ENCODE measurements at places on chromosomes 1 and 21.

GRCh38 chr1:241838897-241839296 is 9.1 kb upstream of the EXO1 start:
- no peak for DNase-seq

- DNase-seq, result no peak
These were observed 38.4 kb upstream of the KCNQ4 start for GRCh38 chr1:40745176-40745575.

- DNase-seq, result no peak
These were observed 390.2 kb downstream of the GPATCH2 start for GRCh38 chr1:217240656-217241055.

DNA sequence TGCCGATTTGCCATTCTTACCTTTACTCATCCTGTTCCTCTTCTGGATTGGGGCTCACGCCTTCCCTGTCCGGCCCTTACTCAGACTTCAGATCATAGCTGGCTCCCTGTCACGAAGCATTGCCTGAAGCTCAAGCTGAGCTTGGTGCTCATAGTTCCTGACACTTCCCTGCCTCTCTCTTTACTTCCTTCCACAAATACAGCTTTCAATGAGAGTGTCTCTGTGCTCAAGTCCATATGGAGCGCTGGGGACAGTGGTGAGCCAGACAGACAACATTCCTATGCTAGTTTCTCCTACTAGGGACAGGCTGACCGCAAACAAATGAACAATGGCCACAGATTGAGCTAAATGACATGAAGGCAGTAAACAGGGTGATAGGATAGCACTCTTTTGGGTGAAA is 38.1 kb downstream of the HHAT start:
- no peak for DNase-seq

DNA sequence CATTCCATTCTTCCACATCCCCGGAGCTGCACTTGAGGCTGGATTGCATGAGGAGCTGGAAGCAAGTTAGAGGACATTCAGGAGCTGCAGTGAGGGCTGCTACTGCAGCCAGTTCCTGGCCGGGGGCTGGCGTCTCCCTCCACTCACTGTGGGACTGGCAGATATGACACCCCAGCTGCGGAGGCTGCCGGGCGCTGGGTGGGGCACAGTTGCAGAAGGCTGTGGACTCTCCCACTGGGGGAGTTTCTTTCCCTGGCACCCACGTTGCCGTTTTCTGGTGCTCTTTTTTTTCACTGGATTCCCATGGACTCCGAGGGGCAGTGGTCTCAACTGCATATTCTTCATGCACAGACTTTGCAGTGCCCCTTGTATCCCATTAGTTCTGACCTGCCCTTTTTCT is 351.1 kb upstream of the AJAP1 start:
- DNase-seq, result no peak

- DNase-seq, result no peak
These were observed 90.2 kb upstream of the TSPAN2 start for GRCh38 chr1:115179397-115180079.
